ENCODE measurements at places on chromosomes 5 and 9.

DNA sequence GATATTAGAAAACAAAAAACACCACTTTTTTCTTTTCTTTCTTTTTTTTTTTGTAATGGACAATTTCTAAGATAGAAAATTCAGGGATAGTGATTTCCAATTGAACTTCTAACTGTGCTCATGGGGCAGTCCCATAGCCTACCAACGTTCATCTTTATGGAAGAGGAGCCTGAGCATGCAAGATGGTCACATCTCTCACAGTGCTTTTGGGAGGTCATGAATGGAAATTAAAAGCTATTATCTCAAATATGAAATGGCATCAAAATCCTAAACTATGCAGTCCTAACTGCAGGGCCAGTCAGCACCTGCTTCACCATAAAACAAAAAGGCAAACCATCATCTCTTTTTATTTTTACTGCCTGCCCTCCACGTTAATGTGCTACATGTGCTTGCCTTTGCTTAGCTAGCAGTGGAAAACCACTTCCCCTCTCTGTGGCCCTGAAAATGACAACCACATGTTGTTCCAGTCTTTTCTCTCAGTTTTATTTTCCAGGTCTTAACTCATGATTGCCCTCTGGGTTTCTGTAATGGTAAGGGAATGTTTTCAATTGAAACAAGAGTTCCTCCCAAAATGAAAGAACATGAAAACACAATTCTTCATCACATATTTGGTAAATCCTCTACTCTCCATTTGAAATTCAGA, 16.7 kb downstream of the IFNB1 start:
- peak; percentile 8 for DNase-seq

DNA sequence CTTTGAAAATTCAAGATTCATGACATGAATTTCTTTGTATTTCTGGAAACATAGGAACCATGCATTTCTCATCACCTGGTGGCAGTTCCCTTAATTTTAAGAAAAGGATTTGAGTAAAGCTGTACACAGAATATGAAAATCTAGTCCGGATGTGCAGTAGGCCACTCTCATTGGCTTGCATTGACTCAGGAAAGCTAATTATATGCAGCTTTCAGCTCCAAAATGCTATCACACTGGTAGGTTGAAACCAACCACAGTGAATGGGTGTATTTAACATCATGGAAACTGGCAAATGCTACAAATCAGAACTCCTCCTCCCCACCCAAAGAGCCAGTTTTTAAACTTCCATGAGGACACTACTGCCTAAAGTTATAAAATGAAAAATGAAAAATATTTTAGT, 161.6 kb upstream of the FBXL17 start:
- no peak for DNase-seq

GRCh38 chr5:67857502-67857901, 358.1 kb upstream of the PIK3R1 start:
- DNase-seq, result no peak

GRCh38 chr5:32280656-32281081, 32.1 kb downstream of the MTMR12 start:
- DNase-seq, result peak; percentile 17

DNA sequence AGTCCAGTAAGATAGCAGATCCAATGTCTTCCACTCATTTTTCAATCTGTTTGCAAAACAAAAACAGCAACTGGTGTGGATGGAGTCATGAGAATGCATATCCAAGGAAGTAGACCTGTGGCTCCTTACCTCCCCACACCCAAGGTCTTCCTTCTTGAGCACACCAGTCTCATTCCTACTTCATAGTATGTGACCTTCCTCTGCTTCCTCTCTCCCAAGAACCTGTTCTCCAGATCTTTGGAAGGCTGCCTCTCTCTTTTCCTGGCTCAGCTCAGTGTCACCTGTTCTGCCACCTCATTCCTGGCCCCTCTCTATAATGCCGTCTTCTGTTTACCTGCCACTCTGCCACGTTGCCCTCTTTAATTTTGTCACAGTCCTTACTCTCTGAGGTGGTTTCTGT, 7.9 kb upstream of the TRIM7 start:
- no peak for DNase-seq
